ENCODE measurements at places on chromosomes 2 and 18.

DNA sequence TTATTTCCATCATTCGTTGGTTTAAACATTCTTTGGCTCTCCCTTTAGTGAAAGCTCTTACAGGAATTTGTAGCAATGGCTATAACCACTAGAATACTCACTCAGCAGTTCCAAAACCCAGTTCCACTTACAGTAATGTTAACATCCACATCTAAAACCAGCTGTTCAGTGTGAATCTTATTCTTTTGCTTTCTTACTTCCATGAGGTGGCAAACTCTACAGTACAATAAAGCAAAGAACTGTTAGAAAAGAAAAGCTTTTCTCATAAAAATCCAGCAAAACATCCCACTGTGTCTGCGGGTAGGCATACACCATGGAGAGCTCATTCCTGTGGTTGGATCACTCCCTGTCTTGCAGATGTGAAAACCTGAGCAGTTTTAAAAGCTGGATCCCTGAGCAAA lies 147.1 kb downstream of the ARHGAP28 start:
- no peak for DNase-seq

- DNase-seq = no peak
Observed at GRCh38 chr2:11241412-11242203, 86.3 kb downstream of the SLC66A3 start.

- no peak for DNase-seq
Observed at GRCh38 chr2:41038408-41038807, 586.5 kb upstream of the SLC8A1 start.

- no peak for DNase-seq
Observed at GRCh38 chr2:80469428-80469827, 164.9 kb upstream of the LRRTM1 start.

DNA sequence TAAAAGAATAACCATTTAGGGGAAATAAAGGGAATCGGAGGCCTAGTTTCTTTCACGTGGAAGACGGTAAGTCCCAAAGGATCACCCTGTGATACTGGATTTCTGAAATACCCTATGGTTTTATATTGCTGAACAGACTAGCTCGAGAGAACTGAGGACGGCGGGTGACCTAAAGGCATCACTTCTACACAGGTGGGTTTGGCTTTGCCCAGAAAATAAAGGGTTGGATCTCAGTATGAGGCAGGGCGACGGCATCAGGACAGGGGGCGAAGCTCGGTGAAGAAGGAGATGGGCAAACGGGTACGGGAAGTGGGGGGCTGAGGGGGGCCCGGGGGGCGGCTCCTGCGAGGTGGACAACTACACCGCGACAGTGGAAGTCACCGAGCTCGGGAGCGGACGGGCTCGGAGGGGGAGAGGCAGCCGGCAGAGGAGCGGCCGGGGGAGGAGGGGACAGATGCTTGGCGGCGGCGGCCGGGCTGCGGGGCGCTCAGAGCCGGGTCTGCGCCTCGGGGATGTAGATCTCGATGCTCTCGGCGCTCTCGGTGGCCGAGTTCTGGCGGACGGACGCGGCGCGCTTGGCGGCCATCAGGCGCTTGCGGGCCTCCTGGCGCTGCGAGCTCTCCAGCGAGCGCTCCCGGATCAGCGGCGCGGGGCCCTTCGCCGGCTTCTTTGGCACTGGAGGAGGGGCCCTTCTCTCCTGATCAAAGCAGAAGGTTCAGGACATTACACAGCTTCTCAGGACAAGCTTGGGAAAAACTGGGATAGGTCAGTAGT lies 48.9 kb downstream of the TGIF1 start:
- DNase-seq = no peak

- no peak for DNase-seq
Observed at GRCh38 chr2:61938511-61938910, 33.0 kb downstream of the COMMD1 start.

DNA sequence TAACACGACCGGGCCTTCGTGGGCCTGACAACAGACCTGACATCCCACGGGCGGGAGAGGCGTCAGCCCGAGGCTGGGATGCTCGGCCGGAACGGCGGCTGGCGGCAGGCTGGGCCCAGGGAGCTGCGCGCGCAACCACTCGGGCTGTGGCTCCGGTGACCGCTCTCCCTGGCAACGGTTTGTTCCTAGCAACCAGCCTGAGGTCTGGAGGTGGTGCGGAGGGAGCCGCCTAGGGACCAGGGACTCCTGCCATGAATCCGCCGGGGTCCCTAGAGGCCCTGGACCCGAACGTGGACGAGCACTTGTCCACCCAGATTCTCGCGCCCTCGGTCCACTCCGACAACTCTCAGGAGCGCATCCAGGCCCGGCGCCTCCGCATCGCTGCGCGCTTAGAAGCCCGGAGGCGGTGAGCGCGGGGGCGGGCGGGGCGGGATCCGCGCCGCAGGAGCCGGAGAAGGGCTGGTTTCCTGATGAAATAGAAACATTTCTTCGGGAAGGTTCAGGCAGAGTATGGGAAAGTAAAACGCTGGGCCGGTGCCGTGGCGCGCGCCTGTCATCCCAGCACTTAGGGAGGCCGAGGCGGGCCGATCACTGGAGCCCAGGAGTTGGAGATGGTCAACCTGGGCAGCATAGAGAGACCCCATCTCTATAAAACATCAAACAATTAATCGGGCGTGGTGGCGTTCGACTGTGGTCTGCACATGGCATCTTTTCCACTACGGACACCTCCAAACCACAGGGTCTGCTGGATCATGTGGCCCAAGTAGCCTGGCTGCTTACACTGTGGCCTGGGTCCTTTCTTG lies at the start of gene DRC1:
Gene DRC1 (plus strand): TSS at position 182 of the 803 bp plus-strand sequence. CDS start 70 bp downstream, at position 252.
- no peak for DNase-seq

GRCh38 chr2:17578466-17578928 lies 38.0 kb downstream of the VSNL1 start:
- no peak for DNase-seq

GRCh38 chr2:232481322-232482140 lies 6.1 kb downstream of the ECEL1 start:
- DNase-seq = no peak

DNA sequence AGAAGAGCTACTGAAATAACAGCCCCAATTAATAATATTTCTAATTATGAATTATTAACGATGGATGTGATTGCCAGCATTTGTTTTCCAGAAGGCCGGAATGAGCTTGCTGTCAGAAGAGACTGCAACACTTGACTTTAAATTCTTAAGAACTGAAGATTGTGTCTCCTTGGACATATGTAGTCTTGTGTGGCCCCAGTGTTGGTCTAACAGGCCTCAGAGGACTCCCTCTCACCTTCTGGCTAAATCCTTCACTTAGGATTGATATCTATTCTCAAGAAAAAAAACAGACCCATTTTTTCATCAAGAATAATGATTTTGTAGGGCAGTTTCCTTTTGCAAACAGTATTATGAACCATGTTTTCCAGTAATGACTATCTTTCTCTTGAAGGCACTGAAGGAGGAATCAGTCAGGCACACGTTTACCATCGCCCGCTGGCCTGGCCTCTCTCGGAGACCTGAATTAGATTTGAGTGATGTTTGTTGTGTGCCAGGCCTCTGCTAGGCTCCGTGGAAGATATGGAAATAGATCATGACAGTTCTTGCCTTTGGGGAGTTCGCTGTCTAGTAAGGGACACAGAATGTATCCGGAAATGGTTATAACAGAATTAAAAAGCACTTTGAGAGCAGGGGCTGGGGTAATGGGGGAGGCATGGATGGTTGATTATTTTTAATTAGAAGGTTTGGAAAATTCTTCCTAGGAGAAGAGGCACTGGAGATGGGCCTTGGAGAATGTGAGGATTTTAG lies 258.0 kb downstream of the MYCN start:
- DNase-seq = no peak
